ENCODE measurements at places on chromosomes 5 and 9.

DNA sequence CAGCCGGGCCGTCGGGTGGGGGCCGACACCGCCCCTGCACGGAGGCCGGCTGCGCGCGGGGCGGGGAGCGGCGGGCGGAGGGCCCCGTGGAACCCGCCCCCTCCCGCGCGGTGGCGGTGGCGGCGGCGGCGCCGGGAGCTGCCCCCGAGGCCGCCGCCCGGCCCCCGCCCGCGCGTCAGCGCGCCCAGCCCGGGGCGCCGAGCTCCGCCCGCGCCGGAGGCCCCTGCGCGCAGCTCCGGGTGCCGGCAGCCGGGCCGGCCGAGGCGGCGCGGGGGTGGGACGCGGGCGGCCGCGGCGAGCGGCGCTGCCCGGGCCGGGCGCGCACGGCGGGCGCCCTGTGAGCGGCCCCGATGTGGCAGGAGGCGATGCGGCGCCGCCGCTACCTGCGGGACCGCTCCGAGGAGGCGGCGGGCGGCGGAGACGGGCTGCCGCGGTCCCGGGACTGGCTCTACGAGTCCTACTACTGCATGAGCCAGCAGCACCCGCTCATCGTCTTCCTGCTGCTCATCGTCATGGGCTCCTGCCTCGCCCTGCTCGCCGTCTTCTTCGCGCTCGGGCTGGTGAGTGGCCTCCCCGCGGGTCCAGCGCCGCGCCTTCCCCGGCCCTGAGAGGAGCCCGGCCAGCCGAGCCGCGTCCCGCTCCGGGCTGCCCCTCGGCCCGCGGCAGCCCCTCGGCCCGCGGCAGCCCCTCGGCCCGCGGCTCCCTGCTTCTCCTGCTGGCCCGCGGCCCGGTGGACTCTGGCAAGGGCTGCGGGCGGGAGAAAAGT, at the start of gene ADCY2:
Gene ADCY2 (plus strand): TSS at position 192 of the 766 bp plus-strand sequence. CDS start 159 bp downstream, at position 351.
- no peak for DNase-seq

GRCh38 chr5:64190562-64191306, 25.1 kb downstream of the RNF180 start:
- no peak for DNase-seq

DNA sequence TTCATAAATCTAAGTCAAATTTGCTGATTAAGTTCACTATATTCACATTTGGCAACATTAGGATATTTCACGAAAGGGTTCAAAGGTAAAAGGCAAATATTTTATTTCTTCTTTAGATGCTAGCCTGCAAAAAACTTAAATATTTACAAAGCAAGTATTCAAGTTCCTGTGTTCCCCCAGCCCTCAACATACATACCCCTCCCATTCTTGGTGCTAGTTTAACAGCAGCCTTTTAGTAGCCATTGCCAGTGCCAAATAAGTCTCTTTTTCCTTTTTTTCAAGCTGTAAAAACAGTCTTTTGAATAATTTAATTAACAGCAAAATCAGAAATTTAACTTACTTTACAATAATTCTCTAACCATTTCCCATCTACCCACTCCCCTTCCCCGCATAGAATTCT, 288.5 kb upstream of the TMEM161B start:
- no peak for DNase-seq

GRCh38 chr5:74801941-74802340, 34.9 kb downstream of the NSA2 start:
- DNase-seq = no peak

DNA sequence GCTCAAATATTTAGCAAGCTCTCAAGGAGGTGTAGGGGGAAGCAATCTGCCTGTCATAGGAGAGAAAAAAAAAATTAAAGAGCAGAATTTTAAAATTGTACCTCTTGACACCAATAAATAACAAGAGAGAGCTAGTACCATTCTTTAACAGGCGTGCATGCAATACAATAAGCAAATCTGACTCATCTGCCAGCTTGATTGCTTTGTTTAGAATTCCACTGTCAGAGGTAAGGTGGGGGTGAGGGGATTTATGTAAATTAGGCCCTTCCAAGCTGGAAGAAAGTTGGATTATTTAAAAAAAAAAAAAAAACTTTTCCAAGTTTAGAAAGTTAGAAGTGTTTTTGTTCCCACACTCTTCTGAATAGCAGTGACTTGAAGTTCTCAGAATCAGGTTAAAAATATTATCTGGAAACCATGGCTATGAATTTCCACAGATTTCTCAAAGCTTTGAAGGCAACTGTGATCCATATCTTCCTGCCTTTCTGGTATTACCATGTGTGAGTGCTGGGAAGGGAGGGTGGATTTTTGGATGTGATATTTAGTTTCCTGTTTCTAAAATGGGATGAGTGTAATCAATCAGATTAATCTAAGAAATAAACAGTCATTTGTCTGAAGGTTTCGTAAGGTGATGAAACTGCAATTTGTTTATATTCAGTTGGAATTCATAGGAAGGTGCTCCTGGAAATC, 477.5 kb downstream of the TLE4 start:
- no peak for DNase-seq

GRCh38 chr9:122221183-122221811, 7.5 kb downstream of the LHX6 start:
- DNase-seq = no peak

- no peak for DNase-seq
Observed at GRCh38 chr5:133859073-133859472, 109.4 kb downstream of the C5orf15 start.

DNA sequence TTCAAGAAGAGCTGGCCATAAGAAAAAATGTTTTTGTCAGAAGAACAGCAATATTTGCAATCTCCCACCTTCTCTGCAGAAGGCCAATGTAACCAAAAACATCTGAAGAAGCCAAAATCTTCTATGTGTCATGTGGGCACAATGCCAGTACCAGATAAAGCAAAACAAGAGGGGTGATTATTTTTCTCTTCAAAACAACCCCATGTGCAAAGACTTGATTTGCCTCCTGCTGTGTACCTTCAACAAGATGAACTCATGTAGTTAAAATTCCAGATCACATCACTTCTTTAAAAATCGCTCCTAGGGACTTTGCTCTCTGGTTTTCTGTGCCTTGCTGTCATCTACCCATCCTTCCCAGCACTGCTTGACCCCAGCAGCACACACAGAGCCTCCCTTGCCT, 134.0 kb upstream of the MAP3K1 start:
- DNase-seq = no peak

GRCh38 chr5:95806687-95807086, 15.8 kb downstream of the GLRX start:
- DNase-seq = no peak

- DNase-seq = no peak
Observed at GRCh38 chr9:38339087-38339486, 53.4 kb upstream of the ALDH1B1 start.

DNA sequence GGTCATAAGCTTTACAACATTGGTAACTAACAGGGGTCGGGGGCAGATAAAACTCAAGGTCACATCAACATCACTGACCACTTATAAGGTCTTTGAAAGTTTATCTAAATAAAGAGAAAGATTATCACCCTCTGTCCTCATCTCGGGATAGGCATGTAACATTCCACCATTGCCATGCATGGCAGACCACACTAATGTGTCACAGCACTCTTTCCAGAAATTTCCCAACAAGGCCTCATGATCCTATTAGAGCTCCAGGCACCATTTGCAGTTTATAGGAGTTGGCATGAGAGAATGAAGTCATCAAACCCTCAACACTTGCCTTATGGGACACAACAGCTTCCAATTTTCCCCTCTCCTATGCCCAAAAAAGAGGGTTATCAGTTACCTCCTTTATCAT, 31.9 kb upstream of the ZNF622 start:
- DNase-seq = no peak

DNA sequence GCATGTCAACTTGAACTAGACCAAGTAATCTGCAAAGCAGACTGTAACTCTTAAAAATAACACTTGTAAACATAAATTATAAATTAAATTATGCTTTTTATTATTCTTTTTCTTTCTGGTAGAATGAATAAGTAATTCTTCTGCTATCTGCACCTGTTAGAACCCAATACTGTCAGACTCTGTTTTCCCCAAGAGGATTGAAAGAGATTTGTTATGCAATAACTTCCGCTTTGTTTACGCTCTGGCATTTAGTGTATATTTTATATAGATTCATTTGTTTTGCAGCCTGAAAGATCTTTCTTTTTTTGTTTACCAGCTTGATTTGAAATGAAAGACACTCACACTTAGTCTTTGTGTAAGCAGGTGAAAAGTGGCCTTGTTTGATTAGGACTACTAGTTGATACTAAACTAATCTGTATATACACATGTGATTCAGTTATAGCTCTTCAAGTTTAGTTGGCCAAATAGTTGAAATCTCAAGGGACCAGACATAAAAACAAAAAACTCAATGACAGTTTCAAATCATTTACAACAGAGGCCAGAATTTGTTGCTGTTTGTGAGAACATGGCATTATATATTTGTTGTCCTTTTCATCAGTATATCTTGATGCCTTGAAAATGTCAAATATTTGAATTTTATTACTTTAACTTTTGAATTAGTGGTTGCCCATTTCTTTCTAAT, 155.8 kb downstream of the PBX3 start:
- DNase-seq = no peak

DNA sequence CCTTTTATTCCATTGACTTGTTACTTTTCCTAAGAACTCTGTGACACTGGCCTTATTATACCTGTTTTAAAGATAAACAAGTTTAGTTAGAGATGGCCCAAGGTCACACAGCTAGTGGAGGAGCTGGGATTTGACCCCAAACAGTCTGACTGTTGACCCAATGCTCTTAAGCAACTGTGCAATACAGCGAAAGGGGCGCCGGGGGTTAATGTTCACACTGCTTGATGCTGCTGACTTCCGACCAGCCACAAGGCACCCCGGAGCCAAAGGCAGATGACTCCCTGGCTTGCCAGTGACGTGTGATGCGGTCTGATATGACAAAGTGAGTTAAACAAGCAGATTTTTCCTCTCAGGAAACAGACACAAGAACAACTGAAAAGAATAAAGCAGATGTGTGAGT, 23.9 kb downstream of the PIK3R1 start:
- DNase-seq = peak; percentile 84

GRCh38 chr5:61866930-61867329, 439.1 kb upstream of the KIF2A start:
- no peak for DNase-seq

- DNase-seq = no peak
Observed at GRCh38 chr9:72476100-72476499, 45.3 kb upstream of the TMC1 start.

GRCh38 chr5:41507501-41507900, 2.9 kb downstream of the PLCXD3 start:
- no peak for DNase-seq

DNA sequence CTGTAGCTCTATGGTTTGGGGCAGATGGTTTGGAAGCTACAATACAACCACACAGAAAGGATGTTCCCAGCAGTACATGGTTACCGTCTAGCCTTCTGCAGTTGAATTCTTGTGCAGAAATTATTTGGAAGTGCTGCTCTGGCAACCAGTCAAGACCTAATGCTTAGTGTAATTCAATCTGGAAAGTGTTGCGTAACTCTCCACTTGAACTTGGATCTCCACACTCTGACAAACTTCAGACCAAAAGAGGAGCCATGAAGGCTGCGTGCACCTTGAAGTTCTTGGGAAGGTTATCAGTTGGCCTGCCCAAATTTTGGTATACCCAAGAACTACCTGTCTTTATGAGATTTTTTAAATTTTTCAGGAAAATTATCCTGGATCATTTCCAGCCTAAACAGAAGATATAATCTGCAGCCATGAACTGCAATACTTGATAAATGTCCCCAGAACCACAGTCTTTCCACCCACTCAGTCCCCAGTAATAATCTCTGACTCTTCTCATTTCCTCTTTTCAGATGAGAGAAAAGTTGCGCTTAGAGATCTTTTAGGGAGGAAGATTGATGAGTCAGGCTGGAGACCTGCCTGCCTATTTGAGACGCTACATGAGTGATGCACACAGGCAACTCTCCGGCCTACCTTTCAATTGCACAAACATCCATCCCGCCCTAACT, 159.9 kb downstream of the FANCC start:
- DNase-seq = no peak

GRCh38 chr5:22348027-22348426, 505.1 kb downstream of the CDH12 start:
- DNase-seq = no peak

DNA sequence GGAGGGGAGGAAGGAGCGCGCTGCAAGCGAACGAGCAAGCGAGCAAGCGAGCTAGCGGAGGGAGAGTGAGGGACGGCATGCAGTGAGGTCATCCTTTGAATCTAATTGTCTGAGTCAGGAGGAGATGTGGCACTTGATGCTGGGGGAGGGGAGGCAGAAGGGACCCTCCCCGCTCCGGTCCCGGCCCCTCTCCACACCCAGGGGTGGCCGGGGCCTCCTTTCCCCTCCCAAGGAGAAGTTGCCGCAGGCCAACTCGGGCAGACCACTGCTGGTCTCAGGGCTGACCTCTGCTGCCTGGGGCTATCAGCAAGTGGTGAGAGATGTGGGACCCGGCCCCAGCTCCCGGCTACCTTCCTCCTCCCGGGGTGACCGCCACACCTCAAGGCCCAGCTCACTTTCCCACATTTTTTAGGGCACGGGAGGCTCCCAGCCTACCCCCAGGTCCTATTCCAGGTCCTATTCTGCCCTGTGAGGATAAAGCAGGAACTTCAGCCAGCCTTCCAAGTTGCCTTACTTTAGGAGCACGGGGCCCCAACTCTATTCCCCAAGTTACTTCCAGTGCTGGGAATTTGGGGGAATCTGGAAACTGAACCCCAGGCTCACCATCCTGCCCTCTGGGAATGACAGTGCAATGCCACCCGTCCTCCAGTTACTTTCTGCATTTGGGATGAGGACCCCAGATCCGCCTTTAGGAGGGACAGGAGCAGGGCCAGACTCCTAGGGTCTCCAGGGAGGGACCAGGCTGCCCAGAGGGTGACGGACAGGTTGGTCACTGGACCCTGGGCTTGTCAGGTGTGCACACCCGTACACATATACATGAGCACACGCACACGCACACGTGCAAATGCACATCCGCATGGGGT, 11.1 kb downstream of the CNTFR start:
- no peak for DNase-seq

GRCh38 chr9:35518981-35519679, 29.2 kb downstream of the RUSC2 start:
- DNase-seq = no peak

DNA sequence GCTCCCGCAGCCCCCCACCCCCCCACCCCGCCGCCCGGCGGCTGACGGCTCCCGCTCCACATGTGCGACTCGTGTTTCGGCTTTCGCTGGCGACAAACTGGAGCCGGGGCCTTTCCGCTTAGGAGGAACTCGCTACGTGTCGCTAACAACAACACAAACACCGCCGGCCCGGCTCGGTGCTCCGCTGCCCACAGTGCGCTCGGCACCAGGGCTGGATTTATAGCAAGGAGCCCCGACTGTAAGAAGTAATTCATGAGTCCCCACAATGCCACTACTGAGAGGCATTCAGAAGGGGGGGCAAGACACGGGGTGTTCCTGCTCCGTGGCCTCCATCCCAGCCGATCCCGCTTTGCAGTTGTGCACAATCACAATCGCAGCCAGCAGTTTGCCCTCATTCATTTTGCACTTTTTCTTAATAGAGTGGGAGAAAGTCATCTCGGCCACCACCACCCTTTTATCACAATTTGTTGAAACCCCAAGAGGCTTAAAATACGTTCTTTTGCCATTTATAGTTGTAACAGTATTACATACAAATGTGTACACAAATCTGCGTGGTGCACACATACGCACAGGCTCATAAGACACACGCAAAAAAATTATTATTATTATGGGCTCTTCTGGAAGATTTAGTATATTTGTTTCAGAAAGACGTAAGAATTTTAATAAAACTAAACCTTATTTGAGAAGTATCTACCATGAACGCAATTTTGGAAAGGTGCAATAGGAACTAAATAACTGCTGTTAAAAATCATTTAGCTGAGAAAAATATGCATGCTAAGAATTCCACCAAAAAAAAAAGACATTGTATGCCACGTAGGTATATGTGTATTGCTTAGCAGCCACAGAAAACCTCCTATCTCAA, 48.1 kb downstream of the EBF1 start:
- peak; percentile 83 for DNase-seq
